ENCODE measurements at places on chromosomes 2 and 18.

DNA sequence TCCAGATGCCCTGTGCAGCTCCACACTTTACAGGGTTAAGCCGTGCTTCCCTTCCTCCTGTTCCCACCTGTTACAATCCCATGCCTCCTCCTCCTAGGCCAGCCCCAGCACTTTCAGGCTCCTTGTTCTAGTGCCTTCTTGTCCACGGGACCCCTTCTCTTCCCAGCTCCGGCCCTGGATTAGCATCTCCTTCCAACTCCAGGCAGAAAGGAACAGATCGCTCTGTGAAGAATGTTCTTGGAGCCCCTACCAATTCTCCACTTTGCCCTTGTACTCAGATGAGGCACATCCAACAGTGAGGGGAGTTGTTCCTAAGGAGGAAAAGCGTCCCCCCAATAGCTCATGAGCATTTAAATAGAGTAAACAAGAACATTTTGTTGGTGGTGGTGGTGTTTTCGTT, 72.7 kb downstream of the CABLES1 start:
- no peak for DNase-seq

GRCh38 chr18:40159141-40160017, 1795.7 kb upstream of the PIK3C3 start:
- peak; percentile 4 for DNase-seq

- no peak for DNase-seq
Observed at GRCh38 chr2:197969391-197969893, 165.0 kb downstream of the PLCL1 start.

GRCh38 chr2:170743530-170744239, 26.5 kb upstream of the ERICH2 start:
- no peak for DNase-seq

GRCh38 chr2:119231975-119232665, 8.5 kb downstream of the STEAP3 start:
- DNase-seq, result no peak

- peak; percentile 90 for DNase-seq
Observed at GRCh38 chr2:37570773-37571586, 100.5 kb downstream of the CDC42EP3 start.

Measured in activated CD4-positive, alpha-beta T cell treated with anti-CD3 and anti-CD28 coated beads, Interleukin-2, Interleukin-6, amounts not matched to agents 100 ng/mL and 50 ng/mL, durations not matched to agents 16 hours and 8 hours (primary cell).